ENCODE measurements at places on chromosomes 16 and 17. TPM values are rescaled to one million over a fixed set of nuclear protein-coding genes. Genes with fewer than 3 reads are reported as not detected.

GRCh38 chr17:34110315-34110714 lies 144.8 kb upstream of the CCL2 start:
- no peak overlapping the region for H3K4me3 ChIP-seq
- no peaks in the 10 kb centered on the region for H3K36me3 ChIP-seq
- H3K27ac ChIP-seq, result no peak overlapping the region

- no peaks in the 10 kb centered on the region for H3K36me3 ChIP-seq
- no peaks in the 10 kb centered on the region for H3K27me3 ChIP-seq
- H3K27ac ChIP-seq, result no peak overlapping the region
- DNase-seq, result no peak
Observed at GRCh38 chr16:69568676-69569075, 2.9 kb downstream of the NFAT5 start.

GRCh38 chr17:31385428-31386285 lies 5.8 kb upstream of the RAB11FIP4 start:
- H3K4me1 ChIP-seq, result no peaks in the 10 kb centered on the region
- no peak for DNase-seq
- no peaks in the 10 kb centered on the region for H3K36me3 ChIP-seq
- no peaks in the 10 kb centered on the region for H3K27me3 ChIP-seq
- no peak overlapping the region for H3K27ac ChIP-seq
- H3K4me3 ChIP-seq, result no peak overlapping the region

GRCh38 chr17:78448356-78448993 lies 70.0 kb downstream of the PGS1 start:
- H3K36me3 ChIP-seq, result no peaks in the 10 kb centered on the region
- DNase-seq, result no peak
- no peak overlapping the region for H3K27ac ChIP-seq
- H3K27me3 ChIP-seq, result no peaks in the 10 kb centered on the region
- H3K4me1 ChIP-seq, result no peaks in the 10 kb centered on the region

The TBC1D3E gene
- total RNA-seq, result not detected

The MRTFB gene
- 16.3 TPM for total RNA-seq

The PYDC1 gene
- total RNA-seq, result not detected

Measured in ovary (tissue), 10 donors.